Glutamatergic neuron (in vitro differentiated cells): ENCODE measurements at places on chromosomes 13 and 19. TPM values are rescaled to one million over a fixed set of nuclear protein-coding genes. Genes with fewer than 3 reads are reported as not detected.

GRCh38 chr19:35195830-35196229 is 32.7 kb downstream of the FAM187B start:
- no peak for DNase-seq

GRCh38 chr13:41720839-41721561 is 239.9 kb downstream of the VWA8 start:
- DNase-seq: no peak

Gene AMER2
- total RNA-seq: 1.5 TPM

DNA sequence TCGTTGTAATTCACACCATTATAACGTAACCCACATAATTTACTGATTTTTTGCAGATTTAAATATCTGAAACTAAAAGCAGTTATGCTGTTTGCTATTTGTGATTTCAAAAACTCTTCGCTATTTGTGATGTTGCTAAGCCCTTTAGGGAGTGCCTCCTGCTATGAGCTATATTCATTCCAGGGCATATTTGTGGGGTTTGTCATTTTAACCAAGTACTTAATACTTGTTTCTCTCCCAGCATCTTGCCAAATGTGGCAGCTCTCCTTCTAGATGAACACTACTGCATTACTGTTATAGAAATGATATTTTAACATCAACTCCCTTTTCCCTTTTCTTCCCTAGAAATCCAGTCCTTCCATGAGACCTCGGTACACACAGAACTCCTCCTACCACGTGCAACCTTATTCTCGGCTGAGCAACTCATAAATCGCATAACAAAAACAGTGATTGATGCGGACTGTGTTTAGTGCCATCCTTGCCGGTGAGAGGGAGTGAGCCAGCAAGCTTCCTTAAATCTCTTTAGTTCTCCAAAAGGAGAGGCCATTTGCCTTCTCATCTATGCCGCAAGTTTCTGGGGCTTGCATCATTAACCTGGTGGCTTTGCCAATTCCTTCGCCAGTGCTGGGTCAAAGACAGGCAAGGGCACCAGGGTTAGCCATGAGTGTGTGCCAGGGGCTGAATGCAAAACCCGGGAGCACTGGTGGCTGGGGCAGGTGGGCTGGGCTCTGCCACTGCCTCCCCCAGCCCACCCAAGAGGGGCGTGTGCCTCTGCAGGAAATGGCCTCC is 33.4 kb downstream of the RFX2 start:
- DNase-seq: no peak

DNA sequence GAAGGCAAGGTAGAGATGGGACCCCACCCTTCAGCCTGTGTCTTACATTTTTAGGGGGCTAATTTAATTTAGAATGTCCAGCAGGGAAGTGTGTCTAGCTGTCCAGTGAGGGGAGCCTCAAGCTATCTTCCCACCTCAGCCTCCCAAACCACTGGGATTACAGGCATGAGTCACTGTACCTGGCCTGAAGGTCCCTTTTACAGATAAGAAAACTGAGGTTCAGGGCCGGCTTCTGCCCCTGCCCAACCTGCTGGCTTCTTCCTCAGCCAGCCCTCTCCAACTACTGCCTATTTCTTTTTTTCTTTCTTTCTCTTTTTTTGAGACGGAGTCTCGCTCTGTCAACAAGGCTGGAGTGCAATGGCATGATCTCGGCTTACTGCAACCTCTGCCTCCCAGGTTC is 19.4 kb upstream of the HOMER3 start:
- no peak for DNase-seq

Gene TMEM59L
- 92.3 TPM for total RNA-seq

DNA sequence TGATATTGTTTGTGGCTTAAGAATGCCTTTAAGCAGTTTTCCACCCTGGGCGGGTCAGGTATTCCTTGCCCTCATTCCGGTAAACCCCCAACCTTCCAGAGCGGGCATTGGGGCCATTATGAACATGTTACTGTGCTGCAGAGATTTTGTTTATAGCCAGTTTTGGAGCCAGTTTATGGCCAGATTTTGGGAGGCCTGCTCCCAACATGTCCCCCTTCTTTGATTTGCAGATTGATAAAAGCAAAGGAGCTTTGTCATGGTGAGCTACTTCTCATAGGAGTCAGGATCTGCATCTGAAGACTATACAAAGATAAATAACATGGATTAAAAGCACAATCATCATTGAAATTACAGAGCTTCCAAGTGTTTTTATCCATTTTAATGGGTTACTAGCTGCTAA is 36.9 kb upstream of the ZNF562 start:
- no peak for DNase-seq

- no peak for DNase-seq
Measured at GRCh38 chr13:114313061-114313860, 1.0 kb upstream of the CHAMP1 start.

DNA sequence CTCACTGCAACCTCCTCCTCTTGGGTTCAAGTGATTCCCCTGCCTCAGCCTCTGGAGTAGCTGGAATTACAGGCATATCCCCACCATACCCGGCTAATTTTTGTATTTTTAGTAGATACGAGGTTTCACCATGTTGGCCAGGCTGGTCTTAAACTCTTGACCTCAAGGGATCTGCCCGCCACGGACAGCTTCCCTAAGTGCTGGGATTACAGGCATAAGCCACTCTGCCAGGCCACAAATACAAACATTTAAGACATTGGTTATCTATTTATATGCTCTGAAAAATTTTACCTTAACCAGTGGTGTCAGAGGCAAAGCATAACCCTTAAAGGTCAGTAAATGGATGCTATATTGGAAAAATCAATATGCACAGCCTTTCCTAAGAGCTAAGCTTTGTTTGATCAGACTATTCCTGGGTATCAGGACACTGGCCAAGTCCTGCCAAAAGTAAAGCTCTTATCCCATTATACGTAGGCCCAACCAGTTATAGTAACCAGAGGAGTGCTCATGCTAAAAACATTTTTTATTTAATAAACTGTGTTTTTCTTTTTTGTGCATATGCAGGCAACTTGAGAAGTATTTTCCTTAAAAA is 56.4 kb upstream of the STARD13 start:
- DNase-seq: no peak

DNA sequence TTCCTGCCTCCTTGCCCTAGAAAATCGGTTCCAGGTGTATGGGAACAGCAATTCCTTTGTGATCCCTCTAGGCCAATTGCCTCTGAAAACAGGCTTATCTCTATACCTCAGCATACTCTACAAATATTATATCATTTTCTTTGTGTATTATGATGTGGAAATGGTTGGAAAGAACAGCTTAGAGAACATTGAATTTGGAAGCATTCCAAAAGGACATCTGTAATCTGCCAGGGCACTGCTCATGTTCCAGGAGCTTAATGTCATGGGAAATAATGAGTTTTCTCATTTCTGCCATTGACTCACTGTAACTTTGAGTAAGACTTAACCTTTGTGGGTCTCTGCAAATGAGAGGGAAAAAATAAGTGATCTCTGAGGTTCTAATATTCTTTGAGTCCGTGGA is 147.3 kb downstream of the UFM1 start:
- no peak for DNase-seq

DNA sequence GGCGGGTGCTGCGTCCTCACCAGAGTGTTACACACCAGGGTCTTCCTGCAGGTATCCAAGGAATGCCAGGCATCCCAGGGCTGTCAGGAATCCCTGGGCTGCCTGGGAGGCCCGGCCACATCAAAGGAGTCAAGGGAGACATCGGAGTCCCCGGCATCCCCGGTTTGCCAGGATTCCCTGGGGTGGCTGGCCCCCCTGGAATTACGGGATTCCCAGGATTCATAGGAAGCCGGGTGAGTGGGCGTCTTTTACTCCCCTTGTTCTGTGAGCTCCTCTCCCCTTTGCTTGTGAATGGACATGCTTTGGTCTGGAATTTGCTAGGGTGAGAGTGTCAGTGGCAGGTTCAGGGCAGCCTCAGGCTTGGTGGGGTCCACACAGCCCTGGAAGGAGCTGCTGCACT is 75.9 kb downstream of the RAB20 start:
- no peak for DNase-seq

- DNase-seq: no peak
Measured at GRCh38 chr13:112226320-112227002, 149.7 kb upstream of the SPACA7 start.

- no peak for DNase-seq
Measured at GRCh38 chr19:47188507-47189033, 42.4 kb downstream of the BBC3 start.

DNA sequence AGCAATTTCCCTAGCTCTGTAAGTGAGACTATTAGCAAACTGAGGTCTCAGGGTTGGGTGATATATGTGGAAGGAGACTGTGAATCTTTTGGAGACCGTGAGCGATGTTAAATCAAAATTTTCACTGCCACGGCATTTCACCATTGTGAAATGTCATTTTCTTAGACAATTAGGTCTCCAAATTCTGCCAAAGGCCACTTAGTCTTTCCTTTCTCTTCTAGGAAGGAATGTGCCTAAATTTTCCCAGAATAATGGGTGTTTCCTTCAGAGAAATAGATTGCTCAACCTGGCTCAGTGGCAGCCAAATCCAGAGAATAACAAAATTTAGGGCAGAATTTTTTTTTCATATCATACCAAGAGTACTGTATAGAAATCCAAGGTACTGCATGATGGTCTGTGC is 64.5 kb upstream of the SCEL start:
- no peak for DNase-seq

DNA sequence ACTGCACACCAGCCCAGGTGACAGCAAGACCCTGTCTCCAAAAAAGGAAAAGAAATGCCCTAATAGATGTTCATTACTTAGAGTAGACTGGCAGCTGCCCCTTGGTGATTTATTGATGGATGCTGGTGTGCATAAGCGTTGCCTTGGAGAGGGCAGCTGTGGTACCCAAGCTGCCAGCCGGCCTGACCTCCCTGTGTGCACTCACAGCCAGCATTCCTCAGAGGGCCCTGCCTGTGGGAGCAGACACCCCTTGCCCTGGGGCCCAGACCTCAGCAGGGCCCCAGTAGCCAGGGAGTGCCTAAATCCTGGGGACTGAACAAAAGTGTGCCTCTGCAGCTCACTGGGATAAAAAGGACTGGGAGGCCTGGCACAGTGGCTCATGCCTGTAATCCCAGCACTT is 7.8 kb upstream of the ACTN4 start:
- DNase-seq: no peak

DNA sequence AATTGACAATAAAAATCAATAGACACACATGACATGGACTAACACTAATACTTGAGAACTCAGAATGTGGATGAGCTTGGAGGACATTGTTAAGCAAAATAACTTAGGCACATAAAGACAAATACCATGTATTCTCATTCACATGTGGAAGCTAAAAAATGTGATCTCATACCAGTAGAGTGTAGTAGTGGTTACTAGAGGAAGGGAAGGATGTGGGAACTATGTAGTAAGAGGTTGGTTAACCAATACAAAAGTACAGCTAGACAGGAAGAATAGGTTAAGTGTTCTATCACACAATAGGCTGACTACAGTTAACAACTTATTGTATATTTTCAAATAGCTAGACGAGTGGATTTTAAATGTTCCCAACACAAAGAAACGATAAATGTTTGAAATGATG is 415.8 kb upstream of the KLF12 start:
- DNase-seq: no peak

Gene MBD3L2
- total RNA-seq: 1.5 TPM

GRCh38 chr13:41505209-41505835 is 48.0 kb downstream of the RGCC start:
- DNase-seq: no peak
